ENCODE measurements at places on chromosomes 16 and 17.

DNA sequence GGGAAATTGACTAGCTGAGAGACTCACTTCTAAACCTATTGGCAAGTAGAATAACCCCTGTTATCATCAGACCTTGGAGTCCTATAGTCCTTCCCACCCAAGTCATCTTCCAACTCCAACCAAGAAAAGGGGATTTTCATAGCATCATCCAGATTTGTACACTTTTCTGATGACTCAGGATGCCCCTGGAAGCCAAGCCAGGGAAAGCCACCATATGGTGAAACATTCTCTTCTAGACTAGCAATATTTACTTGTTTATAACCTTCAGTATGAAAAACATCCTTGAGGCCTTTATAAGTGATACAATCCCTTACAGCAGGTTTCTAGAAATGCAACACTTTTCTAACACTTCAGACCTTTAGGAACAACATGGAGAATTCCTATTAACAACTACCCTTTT, 618.8 kb upstream of the CDH11 start:
- DNase-seq = no peak

DNA sequence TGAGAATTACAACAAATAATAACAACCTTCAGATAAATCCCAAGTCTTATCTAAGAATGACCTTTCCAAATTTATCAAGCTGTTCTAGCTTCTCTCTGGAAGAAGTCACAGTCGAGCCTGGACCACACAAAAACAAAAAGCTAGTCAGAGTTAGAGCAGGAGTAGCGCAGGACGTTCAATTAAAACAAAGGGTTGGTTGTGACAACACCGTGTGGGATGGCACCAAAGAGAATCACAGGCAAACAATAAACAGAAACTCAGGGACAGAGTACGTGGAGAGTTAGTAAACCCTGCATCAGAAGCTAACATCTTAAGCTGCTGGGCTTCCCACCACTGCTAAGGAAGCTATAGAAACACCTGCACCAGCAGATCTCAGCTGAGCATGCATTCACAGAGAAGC, 23.8 kb downstream of the ARHGAP17 start:
- DNase-seq = no peak

DNA sequence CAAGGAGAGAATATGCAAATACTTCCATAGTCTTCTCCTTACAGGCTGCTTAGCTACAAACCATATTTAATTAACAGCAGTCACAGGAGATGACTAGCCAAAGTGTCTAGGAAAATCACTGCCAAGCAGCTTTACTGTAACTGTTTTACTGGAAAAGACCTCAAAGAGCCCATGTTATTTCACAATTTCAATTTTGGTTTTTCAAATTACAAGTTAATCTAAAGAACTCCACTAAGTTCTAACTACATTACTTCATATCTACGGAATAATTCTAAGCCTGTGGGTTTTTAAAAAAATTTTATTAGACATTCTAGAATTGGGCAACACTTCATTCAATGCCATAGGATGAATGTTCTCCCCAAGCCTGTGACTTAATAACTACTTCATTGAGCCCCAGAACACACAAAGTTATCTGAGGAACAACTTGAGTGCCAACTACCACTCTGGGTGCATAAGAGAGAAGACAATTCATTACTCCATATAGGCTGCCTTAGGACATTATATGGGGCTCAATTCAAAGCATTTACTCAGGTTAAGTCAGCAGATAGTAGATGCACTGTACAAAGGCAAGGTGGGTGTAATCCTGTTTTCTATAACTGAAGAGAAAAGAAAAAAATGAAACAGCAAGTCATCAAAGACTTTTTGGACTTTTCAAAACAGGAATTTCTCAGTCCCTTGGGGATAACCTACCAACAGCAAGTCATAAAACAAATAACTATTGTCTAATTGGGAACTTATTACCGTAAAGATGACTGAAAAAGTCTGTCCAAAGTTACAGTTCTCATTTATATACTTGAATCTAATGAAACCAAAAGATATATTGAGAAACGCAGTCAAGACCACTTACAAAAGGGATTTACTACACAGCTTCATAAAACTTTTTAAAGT, 33.0 kb downstream of the STAT3 start:
- no peak for DNase-seq

GRCh38 chr17:62700964-62701705, 73.7 kb downstream of the MRC2 start:
- DNase-seq = no peak

DNA sequence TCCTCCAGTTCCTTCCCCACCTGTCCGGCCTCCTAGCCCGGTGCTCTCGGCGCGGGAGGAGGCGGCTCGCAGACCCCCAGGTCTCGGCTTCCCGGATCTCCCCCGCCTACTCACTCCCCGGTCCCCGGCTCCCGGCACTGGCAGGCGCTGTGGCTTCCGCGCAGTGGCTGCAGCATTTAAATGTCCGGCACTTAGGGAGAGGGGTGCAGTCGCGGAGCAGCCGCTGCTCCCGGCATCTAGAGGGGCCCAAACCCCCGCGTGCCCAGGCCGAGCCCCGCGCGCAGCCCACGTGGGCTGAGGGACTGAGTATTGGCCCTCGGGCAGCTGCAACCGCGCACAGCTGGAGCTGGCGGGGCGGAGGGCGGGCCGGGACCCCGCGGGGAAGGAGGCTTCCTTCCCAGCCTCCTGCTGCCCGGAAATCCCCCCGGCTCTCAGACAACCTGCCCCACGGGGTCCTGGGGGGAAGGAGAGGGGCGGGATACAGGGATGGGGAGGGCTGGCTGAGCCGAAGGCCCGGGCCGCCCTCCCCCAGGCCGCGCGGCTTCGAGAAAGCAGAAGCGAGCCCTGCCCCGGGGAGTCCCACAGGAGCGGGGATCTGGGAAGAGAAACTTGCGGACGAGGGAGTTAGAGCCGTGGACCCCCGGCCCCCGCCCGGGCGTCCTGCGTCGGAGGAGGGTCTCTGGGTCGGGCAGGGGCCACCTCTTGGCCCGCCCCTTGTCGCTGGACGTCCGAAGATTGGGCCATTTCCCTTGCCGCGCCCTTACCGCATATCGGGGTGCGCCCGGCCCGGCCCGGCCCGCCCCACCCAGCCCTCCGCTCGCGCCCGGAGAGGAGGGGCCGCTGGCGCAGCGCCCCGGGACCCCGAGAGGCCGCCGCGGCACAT, at the start of gene MMP25:
Gene MMP25, plus strand, starts transcription at position 804 of the 883 bp plus-strand sequence. CDS start 357 bp downstream, outside the sequence.
- DNase-seq = no peak

GRCh38 chr16:86297391-86297790, 212.9 kb upstream of the FOXF1 start:
- no peak for DNase-seq

- DNase-seq = no peak
These were observed 414.4 kb downstream of the WWOX start for GRCh38 chr16:78513838-78514237.

DNA sequence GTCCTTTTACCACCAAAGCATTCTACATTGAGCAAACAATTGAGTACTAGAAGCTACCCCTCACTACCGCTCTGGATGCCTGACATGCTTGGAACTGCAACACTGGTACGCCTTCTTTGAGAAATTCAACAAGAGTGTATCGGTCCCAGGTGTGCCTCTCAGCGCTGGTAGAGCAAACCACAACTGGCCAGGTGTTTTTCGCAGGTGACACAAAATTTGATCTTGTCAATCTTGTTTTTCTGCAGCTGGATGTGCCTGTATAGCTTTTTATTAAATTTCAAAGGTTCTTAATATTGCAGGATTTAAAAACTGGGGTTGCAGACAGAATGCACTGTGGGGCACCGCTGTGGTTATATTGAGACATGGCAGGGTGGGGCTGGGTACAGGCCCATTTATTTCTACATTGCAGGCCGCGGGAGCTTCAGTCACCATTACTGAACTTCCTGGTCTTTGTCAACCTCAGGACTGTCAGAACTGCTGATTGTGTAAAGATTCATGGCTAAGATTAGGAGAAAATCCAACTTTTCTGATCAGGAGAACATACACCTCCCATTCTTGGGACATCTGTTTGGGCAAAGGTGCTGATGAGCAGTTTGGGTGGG, 4.5 kb upstream of the SNX20 start:
- no peak for DNase-seq

- no peak for DNase-seq
These were observed 462.9 kb upstream of the ASIC2 start for GRCh38 chr17:33756021-33756420.

GRCh38 chr16:87966064-87966645, 14.9 kb downstream of the BANP start:
- DNase-seq = no peak

GRCh38 chr17:18257268-18257981, 1.1 kb downstream of the FLII start:
- peak; percentile 76 for DNase-seq

GRCh38 chr17:42459256-42459800, 650 bp downstream of the ATP6V0A1 start:
- peak; percentile 51 for DNase-seq

DNA sequence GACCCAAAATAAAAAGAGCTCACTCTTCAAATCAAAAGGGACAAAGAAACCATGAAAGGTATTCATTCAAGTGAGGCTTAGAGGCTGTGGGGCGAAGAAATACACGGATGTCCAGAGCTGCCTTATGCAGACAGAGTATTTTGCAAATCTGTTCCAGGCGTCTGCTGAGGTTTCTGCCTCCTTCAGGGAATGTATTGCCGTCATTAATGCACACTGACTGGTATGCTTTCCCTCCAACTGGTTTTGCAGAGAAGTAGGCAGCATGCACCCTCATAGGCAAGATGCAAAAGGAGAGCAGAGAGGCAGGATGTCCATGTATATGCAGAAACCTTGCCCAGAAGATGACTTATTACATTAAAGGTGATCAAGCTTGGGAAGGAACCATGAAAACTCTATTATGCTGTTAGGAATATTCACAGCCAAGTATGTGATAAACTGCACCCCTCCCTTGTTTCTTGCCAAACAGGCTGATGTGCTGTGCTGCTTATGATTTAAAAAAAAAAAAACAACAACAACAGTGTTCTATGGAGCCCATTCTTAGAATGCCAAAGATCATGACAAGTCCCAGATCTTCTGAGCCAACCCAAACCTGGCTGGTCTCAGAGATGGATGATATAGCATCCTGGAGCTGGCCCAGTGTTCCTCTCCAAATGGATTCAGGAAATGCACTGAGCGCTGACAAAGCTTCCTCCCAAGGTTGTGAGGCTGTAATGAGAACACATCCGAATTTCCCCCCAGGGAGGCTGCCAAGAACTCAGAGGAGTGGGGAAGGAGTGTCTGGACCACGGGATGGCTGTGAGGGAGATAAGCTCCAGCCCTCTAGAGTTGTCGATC, 77.6 kb upstream of the HLF start:
- DNase-seq = no peak

GRCh38 chr17:41814195-41814594, 1.4 kb downstream of the FKBP10 start:
- DNase-seq = peak; percentile 26

DNA sequence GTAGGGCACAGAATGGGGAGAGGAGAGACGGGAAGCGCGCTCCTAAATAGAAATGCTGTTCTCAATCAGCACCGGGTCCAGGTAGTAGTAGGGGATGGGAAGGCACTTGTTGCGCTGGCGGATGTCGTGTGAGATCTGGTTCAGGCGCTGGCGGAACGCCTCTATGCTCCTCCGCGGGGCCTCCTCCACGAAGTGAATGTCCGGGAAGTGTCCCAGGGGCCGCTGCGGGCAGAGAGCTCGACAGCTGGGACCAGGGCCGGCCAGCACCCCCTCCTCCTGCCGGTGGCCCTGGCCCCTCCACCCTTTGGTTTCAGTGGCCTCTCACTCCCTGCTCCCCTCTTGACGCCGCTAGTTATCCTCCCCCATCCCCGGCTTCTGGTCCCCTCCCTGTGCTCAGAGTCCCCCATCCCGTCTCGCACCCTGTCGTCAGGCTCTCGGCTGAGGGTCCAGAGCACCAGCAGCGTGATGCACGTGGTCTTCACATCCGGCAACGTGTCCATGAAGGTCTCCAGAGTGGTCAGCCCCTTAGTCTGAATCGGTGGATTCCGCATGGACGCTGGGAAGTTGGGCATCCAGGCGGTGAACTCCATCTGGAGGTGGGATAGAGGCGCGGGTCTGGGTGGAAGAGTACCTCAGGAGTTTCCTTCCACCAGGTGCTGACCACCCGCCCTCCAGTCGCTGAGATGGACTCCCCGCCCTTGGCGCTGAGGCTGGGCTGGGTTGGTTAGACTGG, 14.6 kb downstream of the ALOX12B start:
- no peak for DNase-seq

- peak; percentile 78 for DNase-seq
These were observed 121.0 kb upstream of the ADAMTS18 start for GRCh38 chr16:77555791-77556190.

- no peak for DNase-seq
These were observed 18.8 kb downstream of the TAC4 start for GRCh38 chr17:49829026-49829425.

DNA sequence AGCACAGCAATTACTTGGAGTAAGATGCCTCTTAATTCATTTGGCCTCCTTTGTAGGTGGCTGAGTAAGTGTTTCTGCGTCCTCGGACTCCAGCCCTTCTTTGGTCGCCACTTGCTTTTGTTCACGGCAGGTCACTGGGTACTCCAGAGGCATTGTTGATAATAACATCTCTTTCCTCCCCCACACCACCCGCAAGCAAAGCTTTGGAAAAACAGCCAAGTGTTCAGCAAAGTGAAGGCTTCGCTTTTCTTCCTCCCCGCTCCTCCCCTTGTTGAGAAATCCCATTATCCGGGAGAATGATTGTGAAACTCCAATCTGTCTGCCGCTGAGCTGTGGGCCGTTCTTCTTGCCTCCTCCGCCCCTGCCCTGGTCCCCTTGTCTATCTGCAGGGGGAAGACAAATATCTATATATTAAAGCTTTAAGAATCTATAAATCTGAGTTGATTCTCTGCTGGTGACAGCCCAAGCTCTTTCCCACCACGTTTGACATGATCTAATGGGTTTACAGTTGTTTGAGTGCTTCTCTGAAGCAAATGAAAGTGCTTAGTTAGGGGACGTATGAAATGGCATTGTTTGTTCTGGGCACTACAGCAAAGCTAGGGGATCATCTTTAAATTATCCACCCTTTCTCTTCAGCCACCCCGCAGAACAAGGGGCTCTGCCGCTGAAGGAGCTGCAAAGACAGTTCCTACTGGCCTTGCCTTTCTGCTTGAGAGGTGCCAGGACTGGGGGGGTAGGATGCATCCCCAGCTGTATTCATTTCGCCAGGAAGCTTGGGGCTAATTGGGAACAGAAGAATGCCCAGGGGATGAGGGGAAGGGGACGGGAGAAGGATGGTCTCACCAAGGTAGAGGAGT, 167.1 kb downstream of the CCDC182 start:
- peak; percentile 38 for DNase-seq

DNA sequence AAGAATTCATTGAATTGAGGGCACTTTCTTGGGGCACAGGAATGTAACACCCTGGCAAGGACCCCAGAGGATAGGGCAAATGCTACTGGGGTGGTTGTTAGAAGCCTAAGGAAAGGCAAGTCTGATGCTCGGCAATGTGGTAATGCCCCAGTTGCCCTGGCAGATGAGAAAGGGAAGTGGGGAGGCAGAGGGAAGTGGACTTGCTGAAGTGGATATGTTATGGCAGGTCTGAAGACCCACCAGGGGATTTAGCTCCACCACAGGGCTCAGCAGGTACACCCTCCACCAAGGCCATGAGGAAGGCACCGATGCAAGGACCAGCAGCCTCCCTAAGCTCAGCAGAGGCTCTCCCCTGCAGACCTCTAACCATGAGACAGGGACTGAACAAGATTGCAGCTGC, 184.8 kb downstream of the IRX5 start:
- no peak for DNase-seq

All from kidney glomerular epithelial cell (primary cell).